Stimulated activated memory B cell treated with anti-CD40 and anti-IgM and Interleukin-4, amounts not matched to agents 10 μg/mL and 1 μg/mL and 100 μg/mL, for 72 hours (primary cell): ENCODE measurements at places on chromosomes 5 and 9.
A peak's percentile ranks its signal among the peaks of the same experiment; 100 is the strongest.

DNA sequence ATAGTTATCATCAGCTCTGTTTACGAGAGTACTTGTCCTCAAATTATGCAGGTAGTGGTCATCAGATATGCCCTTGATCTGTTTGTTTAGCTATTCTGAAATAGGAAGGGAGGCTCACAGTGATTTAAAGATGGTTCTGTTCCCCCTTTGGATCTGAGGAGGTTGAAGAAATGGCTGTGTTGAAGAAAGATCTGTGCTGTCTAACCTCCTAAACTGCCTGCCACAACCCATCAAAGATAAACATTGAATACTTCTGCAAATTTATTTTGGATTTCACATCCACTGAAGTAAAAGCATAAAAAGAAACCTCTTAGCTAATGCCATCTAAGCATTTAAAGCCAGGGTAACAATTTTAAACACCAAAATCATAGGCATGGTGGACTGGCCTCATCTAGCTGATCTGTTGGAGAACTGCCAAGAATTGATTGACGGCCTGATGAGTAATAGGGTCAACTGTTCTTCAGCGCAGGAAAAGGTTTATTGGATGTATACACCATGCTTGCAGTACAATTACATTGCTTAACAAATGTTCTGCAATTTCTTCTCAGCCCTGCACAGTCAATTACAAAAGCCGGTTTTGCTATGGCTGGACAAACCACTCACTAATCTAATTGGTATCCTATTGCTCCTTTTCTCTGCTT, 97.6 kb downstream of the SEMA6A start:
- ATAC-seq, result no peak

DNA sequence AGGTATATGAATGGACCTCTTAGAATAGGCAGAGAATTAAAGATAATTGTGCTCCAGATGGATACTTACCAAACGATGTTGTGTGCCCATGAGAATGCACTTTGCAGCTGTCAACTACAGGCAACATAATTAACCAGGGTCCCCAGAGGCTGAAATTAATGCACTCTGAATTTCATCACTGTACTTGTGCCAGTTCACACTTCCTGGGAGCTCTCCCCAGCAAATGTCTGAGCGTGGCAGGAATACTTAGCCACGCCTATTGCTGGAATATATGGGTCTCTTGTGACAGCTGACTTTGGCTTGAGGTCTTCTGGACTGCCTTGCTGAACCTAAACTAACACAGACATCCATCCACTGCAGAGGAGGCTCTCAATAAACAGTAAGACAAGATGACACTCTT, 11.9 kb upstream of the C1QTNF2 start:
- ATAC-seq, result no peak

GRCh38 chr5:134503937-134504437, 21.5 kb upstream of the JADE2 start:
- ATAC-seq, result no peak

- no peak for ATAC-seq
These were observed 776 bp upstream of the TERT start for GRCh38 chr5:1295650-1296037.

DNA sequence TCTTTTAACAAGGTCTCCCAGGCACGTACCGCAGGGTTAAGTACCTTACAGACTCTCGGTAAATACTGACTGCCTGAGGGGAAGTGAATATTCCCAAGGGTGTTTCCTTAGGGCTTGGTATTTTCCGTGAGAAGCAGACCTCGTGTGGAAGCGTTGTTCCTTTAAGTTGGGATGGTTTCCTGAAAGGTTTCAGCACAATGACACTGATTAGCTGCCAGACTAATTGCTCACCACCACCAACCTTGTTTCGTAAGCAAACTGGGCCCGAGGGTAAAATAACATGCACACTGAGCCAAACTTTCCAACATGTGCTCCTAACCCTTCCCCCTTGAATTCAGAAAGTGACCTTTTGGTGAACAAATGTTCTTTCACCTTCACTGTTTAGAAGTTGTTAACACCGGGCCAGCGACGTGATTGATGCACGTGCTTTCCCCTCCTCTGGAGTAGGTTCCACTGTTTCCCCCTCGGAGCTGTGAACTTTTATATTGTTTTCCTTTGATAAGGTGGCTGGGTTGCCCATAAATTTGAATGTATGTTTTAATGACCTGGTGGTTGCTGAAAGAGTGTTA, 128.1 kb upstream of the RPS23 start:
- no peak for ATAC-seq

DNA sequence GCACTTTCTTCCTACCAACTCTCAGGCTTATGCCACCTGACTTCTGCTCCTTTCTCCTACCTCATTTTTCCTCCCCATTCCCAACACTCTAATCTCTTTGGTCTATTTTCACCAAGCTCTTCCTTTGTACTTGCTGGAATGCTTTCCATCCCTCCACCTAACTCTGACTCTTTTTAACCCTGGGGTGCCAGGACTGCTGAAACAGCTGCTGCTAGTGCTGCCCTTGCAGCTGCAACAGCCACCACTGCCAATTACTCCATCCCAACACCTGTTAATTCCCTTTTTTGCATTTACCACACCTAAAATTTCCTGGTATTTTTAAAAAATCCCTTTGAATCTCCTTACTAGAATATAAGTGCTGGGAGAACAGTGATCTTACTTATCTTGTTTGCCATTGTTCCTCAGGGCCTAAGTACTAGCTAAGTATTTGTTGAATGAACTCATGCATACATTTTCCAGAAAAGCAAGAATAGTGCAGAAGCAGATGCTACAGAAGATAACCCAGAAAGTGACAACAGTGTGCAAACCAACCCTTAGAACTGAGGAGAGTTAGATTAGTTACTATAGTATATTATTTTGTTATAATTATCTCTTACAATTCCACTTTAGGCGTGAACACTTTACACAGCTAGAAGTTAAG, 11.5 kb downstream of the NADK2 start:
- ATAC-seq, result no peak

GRCh38 chr5:59765446-59765845, 128.1 kb downstream of the PDE4D start:
- no peak for ATAC-seq

GRCh38 chr9:83501565-83501964, 36.6 kb downstream of the FRMD3 start:
- no peak for ATAC-seq

DNA sequence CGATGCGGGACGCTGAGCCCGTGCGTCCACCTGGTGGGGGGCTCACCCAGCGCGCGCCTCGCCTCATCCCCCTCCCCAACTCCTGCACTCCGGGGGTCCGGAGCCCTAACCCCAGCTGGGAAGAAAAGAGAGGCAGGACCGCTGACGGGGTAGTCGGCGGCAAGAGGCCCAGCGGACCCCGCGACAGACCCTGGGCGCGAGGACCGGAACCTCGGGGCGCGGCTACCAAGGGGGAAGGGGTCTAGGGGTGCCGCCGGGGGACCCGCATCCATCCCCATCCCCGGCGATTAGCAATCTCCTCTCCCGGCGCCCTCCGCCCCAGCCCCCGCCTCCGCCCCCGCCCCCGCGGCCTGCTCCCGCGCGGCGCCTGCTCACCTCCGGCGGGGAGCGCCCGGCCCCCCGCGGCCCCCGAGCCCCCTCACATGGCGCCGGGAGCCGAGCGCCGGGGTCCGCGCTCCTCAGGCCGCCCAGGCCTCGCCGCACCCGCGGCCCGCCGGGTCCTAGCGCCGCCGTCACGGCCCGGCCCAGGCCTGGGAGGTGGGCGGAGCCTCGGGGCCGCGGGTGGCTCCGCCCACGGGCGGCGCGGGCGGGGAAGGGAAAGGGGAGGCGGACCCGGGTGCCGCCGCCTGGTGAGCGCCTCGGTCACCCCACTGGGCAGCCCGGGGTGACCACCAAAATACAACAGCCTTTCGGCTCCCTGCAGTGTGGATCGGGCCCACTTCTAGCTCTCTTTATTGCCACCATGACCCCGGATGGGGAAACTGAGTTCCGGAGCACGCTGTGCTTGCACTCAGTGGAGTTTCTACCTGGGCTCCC, at the start of gene ST6GALNAC6:
ST6GALNAC6 (minus strand) TSS at position 476 of the 816 bp plus-strand sequence. CDS start 1,622 bp downstream, outside the sequence.
- peak; percentile 89 for ATAC-seq

GRCh38 chr5:441996-442334, 1.0 kb upstream of the EXOC3 start:
- ATAC-seq, result no peak

- ATAC-seq, result no peak
These were observed 16.3 kb downstream of the NDUFA8 start for GRCh38 chr9:122143296-122143695.

- ATAC-seq, result no peak
These were observed 68.9 kb upstream of the SPTLC1 start for GRCh38 chr9:92184041-92184564.

- peak; percentile 63 for ATAC-seq
These were observed 5.5 kb downstream of the NSMF start for GRCh38 chr9:137453643-137454081.
